Fibroblast of lung (primary cell): ENCODE measurements at places on chromosomes 6 and 20.
A peak's percentile ranks its signal among the peaks of the same experiment; 100 is the strongest.

GRCh38 chr6:107083047-107083768 is 32.1 kb downstream of the BEND3 start:
- no peak for DNase-seq

DNA sequence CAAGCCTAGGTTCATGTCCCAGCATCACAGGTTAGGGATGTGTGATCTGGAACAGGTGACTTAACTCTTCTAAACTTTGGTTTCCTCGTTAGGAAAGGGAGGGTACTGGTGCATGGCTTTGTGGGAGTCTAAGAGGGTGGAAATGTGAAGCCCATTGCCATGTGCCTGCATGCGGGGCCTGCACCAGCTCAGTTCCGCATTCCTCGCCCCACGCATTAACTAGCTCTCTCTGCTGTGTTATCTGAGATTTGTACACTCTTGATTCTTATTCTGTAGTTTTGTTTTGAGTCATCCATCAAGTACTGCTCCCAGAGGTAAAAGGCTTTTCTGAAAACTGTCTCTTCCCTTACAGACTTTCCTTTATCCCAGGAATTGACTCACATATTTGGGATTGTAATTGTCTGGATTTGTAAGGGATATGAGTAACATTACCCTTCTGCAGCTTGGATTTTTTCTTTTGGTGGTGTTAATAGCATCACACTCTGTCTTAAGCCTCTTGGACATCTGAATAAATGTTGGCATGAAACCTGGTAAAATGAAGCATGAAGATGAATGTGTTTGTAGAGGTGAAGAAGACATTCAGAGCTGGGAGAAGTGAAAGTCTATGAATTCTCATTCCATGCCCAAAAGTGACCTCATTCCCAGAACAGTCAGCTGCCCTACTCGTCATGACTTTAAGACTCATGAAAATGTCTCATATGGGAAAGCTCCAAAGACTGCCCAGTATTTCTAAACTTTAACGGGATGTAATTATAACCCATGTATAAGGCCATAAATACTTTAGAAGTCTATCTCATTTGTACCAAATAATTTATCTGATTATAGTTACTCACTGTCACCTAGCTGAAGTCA is 357.3 kb downstream of the FOXA2 start:
- DNase-seq: peak; percentile 0

GRCh38 chr6:40986921-40987819 is 51.9 kb downstream of the UNC5CL start:
- DNase-seq: no peak

- peak; percentile 92 for DNase-seq
Measured at GRCh38 chr20:8693709-8694108, 375.2 kb upstream of the PLCB4 start.

DNA sequence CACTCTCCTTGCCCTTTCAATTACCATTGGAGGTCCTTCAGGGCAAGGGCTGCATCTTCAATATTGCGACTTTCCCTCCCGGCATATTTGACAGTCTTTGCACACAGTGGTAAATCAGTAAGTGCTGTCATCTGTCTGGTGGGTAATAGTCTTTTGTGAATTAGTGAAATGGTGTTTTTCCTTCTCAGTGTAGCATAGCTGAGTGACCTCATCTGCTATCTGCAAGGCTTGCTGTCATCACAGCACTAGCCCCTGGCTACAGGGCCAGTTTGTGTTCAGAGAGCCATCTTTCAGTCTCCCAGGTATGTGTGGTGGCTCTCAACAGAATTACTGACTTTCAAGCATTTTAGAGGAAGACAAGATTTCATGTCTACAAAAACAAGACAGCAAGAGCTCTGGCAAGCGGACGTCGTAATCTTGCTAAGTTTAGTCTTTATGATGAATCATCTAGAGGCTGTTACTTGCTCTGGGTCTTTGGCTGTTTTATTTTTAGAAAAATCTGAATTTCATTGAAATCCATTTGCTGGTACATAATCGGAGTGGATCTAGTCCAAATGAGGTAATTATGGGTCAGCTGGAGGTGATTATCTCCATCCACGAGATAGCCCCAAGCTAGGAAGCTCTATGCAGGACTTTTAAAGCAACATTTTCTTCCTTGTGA is 528.9 kb downstream of the EPM2A start:
- DNase-seq: peak; percentile 38

- DNase-seq: no peak
Measured at GRCh38 chr20:36956016-36956415, 4.5 kb upstream of the SAMHD1 start.

DNA sequence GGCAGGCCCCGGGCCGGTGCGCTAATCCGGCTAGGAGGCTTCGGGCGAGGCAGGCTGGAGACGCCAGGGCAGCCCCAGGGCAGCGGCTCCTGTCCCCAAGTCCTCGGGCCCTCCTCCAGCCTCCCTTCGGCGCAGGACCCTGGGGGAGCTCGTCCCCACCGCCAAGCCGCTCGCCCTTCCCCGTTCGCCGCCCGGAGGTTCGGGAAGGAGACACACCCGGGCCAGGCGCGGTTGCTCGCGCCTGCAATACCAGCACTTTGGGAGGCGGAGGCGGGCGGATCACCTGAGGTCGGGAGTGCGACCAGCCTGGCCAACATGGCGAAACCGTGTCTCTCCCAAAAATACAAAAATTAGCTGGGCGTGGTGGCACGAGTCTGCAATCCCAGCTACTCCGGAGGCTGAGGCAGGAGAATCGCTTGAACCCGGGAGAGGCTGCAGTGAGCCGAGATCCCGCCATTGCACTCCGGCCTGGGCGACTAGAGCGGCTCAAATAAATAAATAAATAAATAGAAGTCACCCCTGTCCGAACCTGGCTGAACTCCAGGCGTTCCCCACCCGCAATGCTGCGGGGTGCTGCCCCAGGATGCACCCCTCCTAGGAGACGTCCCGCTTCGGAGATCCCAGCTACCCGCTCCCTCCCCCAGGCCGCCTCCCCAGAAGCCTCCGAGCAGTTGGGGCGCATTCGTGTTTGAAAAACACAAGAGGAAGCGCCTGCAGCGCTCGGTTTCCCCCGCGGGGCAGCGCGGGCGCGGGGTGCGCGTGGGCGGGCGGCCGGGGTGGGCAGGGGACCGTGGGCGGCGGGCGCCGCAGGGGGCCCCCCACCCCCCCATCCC is 27.5 kb downstream of the SERPINB9 start:
- DNase-seq: no peak

GRCh38 chr6:105453968-105454367 is 51.1 kb upstream of the PREP start:
- peak; percentile 11 for DNase-seq

GRCh38 chr6:122648726-122649125 is 38.5 kb downstream of the PKIB start:
- no peak for DNase-seq

DNA sequence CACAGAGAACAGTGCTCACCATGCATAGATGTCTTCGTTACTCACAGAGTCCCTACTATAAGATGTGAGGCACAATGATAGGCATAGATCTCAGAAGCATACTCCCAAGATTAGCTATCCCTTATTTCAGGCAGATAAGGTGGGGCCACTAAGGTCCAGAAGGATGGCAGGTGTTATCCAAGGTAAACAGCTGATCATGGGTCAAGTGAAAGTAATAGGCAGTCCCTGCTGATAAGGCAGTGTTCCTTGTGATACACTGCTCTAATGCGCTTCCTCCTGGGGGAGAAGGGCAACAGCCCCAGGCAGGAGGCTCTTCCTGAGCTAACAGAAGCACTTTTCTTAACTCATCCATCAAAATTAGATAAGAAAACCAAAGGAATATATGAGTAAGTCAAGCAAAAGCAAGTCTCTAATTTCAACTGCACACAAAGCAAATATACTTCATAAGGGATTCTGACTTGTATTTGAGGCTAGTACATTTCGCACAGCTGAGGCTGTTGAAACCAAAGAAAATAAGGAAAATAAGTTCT is 42.2 kb downstream of the METTL24 start:
- peak; percentile 21 for DNase-seq

DNA sequence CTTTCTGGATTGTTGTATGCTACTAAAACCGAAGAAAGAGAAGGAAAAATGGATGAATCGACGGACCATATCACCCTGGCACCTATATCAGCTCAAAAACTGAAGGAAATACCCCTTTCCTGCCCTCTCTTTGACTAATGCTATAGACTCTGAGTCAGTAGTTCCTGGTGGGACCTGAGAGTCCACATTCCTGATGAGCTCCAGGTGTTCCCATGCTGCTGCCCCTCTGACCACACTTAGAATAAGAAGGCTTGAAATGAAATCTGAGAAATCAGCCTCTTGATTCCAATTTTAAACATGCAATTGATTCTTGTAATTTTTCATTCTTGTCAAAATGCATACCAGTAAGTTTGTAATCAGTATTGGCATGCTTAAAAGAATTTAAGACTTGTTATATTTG is 75.2 kb downstream of the PRL start:
- DNase-seq: no peak

GRCh38 chr6:1617466-1618310 is 8.0 kb downstream of the FOXC1 start:
- DNase-seq: no peak

GRCh38 chr6:45054610-45055009 is 273.5 kb upstream of the RUNX2 start:
- DNase-seq: no peak

GRCh38 chr6:92369309-92369708 is 1050.0 kb downstream of the EPHA7 start:
- DNase-seq: no peak

- DNase-seq: peak; percentile 42
Measured at GRCh38 chr20:31497838-31498540, 16.3 kb upstream of the HM13 start.

DNA sequence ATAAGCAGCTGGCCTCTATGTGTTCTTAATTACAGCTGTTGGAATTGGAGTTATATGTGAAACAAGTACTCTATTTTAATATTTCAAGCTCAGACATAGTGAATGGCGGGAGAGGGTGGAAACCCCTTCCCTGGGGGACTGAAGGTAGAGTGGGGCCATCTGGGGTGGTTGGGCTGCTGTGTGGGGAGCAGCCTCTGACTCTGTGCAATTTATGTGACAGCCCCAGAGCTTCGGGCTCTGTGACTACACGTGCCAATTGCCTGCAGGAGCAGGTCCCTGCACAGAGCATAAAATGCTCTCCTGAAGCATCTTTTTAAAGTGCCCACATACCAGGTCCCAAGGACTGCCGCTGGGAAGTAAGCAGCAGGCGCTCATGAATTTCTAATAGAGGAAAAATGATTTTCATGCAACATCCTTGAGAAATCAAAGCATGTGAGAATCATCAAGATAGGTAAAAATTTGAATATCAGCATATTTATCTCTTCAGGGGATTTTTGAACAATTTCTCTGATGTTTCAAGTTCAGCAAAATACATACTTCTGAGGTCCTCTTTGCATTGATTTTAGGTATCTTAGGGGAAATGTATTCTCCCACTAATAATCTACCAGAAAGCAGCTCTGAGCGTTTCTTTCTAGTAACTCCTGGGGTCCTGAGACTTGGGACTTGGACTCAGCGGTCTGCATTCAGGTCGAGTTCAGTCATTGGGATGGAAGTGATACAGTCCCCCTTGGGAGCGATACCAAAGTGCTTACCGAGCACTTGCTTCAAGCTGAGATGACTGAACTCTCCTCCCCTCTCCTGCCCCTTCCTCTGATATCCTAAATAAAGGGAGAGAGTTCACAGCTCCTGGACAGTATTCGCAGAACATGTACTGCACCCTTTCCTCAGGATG is 40.0 kb downstream of the ALDH8A1 start:
- DNase-seq: no peak
